ENCODE measurements at places on chromosomes 4 and X. TPM values are rescaled to one million over a fixed set of nuclear protein-coding genes. Genes with fewer than 3 reads are reported as not detected.

CNKSR2 gene
- 0.32 TPM for total RNA-seq

CCNA2 gene
- total RNA-seq, result 62.8 TPM

CLDN24 gene
- total RNA-seq, result not detected

SULT1E1 gene
- total RNA-seq, result 0.19 TPM

XKRX gene
- 2.7 TPM for total RNA-seq

CLDN22 gene
- total RNA-seq, result not detected

USP17L10 gene
- total RNA-seq, result not detected

RAB9B gene
- 0.54 TPM for total RNA-seq

IL1RAPL2 gene
- total RNA-seq, result not detected

DNA sequence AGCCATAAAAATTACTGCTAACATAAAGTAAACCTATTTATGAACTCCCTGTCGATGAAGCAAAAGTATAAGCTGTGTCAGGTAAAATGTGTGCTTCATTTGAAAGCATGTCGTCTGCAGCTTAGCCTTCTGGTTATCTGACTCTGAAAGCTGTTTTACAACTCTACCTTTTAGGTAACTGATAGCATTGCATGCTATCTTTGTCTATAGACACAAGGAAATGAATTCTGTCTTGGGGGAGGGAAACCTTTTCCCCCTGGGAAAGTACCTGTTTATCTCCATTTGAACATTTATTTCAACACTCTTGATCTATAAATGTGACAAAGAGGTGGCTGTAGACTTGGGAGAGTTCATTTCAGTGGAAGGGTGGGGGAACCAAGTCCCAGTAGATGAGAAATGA is 51.4 kb downstream of the RAB40A start:
- no peaks in the 10 kb centered on the region for H3K4me1 ChIP-seq
- H3K36me3 ChIP-seq, result no peaks in the 10 kb centered on the region
- DNase-seq, result no peak
- no peak overlapping the region for H3K27ac ChIP-seq
- H3K27me3 ChIP-seq, result no peaks in the 10 kb centered on the region

- no peaks in the 10 kb centered on the region for H3K36me3 ChIP-seq
- DNase-seq, result no peak
- no peak overlapping the region for H3K4me3 ChIP-seq
These were observed 183.2 kb upstream of the PUDP start for GRCh38 chrX:7330971-7331746.

DNA sequence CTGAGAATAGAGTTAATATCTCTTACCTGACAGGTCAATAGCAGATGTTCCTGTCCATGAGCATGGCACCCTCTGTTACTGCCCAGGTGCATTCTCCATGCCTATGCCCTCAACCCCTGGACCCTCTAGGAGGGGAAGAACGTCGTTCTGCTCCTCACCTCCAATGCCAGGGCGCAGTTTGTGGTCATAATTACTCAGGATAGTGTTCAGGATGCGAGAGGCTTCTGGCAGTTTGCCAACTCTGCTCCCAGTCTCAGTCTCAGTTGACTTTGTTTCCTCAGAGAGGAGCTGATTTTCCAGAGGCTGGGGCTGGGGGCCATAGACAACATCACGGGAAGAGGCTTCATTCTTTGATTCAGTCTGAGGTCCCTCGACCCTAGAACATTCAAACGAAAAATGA is 4.4 kb downstream of the GABRE start:
- no peak for DNase-seq
- H3K4me3 ChIP-seq, result no peak overlapping the region
- no peaks in the 10 kb centered on the region for H3K36me3 ChIP-seq

- H3K36me3 ChIP-seq, result no peaks in the 10 kb centered on the region
- H3K27ac ChIP-seq, result no peak overlapping the region
These were observed 146.3 kb upstream of the ATP6AP2 start for GRCh38 chrX:40434443-40434842.

DNA sequence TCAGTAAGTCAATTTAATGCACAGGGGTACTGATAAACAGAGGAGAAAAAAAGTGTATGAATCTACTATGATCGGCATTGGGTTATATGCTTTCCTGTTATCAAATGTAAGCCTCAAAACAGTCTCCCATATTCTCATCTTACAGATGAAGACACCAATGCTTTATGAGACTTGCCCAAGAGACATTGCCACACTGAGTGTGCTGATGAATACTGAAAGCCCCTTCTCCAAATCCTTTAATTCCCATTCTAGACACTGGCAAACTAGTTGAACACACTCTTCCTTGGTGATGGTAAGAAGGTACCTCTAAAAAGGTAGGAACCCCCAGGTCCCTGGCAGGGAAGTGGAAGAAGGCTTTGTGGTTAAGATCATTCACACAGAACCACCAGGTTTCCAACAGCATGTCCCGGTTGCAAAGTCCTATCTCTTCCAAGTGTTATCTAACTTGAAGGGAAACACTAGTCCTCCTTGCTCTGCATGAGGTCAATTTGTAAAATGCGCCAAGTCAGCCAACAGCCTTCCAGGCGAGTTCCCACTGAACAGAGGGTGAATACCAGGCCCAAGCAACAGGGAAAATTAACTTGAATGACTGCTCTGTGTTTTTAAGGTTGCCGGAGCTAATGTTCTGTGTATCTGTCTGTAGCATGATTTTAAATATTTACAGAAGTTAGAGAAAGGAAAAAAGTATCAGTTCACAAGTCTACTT is 5.1 kb downstream of the SETD7 start:
- H3K4me3 ChIP-seq, result no peak overlapping the region
- H3K4me1 ChIP-seq, result no peaks in the 10 kb centered on the region
- H3K27ac ChIP-seq, result no peak overlapping the region
- DNase-seq, result peak; percentile 23
- H3K27me3 ChIP-seq, result no peaks in the 10 kb centered on the region
- H3K36me3 ChIP-seq, result no peaks in the 10 kb centered on the region

DNA sequence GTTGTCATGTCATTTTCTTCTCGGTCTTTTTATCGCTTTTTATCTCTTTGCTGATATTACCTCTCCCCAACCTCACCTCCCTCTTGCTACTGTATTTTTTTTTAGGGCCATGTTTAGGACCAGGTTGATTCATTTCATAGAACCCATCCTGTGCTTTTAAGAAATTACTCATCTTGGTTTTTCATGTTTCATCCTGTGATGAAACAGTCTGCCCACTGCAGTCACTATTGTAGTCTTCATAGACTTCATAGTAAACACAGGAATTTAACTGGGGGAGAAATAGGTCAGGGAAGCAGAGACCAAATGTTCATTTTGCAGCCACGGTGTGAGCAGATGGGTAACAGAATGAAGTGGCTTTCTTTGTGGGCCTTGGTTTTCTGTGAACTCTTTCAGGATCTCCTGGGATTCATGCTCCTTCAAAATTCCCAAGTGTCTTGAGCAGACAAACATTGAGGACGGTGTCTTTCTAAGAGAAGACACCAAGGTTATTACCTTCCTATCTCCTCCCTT is 161.8 kb downstream of the NAA11 start:
- H3K27ac ChIP-seq, result no peak overlapping the region
- DNase-seq, result no peak
- no peak overlapping the region for H3K4me3 ChIP-seq
- no peaks in the 10 kb centered on the region for H3K4me1 ChIP-seq
- H3K36me3 ChIP-seq, result no peaks in the 10 kb centered on the region

- no peaks in the 10 kb centered on the region for H3K4me1 ChIP-seq
- H3K4me3 ChIP-seq, result peak overlapping the region; percentile 64
- H3K27ac ChIP-seq, result no peak overlapping the region
- H3K27me3 ChIP-seq, result no peaks in the 10 kb centered on the region
These were observed 1.0 kb downstream of the ACSL1 start for GRCh38 chr4:184824776-184825084.

- no peak for DNase-seq
- no peaks in the 10 kb centered on the region for H3K36me3 ChIP-seq
- H3K27me3 ChIP-seq, result no peaks in the 10 kb centered on the region
- H3K4me1 ChIP-seq, result no peaks in the 10 kb centered on the region
- H3K4me3 ChIP-seq, result no peak overlapping the region
These were observed 145.2 kb upstream of the MAB21L2 start for GRCh38 chr4:150436598-150437370.

GRCh38 chr4:4985844-4986243 is 33.4 kb downstream of the CYTL1 start:
- H3K4me3 ChIP-seq, result no peak overlapping the region
- H3K4me1 ChIP-seq, result no peaks in the 10 kb centered on the region
- no peaks in the 10 kb centered on the region for H3K27me3 ChIP-seq
- DNase-seq, result no peak

- no peak overlapping the region for H3K4me3 ChIP-seq
- no peaks in the 10 kb centered on the region for H3K4me1 ChIP-seq
- peak; percentile 72 for DNase-seq
- H3K36me3 ChIP-seq, result no peaks in the 10 kb centered on the region
- H3K27me3 ChIP-seq, result no peaks in the 10 kb centered on the region
- H3K27ac ChIP-seq, result peak overlapping the region; percentile 49
These were observed 12.3 kb upstream of the SYTL5 start for GRCh38 chrX:37993837-37994619.

GRCh38 chrX:119189595-119189994 is 46.5 kb upstream of the PGRMC1 start:
- H3K4me1 ChIP-seq, result no peaks in the 10 kb centered on the region
- no peak overlapping the region for H3K4me3 ChIP-seq
- no peaks in the 10 kb centered on the region for H3K27me3 ChIP-seq
- H3K27ac ChIP-seq, result no peak overlapping the region
- no peak for DNase-seq

DNA sequence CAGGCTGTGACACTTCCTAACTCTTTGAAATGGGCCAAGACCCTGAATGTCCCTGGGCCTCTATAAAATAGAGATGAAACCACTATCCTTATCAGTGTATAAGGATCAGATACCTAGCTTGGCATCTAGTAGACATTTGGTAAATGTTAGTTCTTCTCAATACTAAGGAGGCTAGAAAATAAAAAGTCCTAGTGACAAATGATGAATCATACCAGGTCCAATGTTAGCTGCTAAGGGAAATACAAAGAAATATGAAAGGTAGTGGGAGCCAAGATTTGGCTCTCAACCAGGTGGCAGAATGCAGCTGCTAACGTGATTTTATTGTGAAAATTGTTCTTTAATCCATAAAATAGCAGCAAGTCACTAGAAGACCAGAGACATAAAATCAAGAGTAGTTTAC is 19.8 kb upstream of the PPARGC1A start:
- H3K27ac ChIP-seq, result no peak overlapping the region
- H3K4me1 ChIP-seq, result no peaks in the 10 kb centered on the region
- no peak for DNase-seq
- H3K36me3 ChIP-seq, result no peaks in the 10 kb centered on the region

- DNase-seq, result no peak
- no peaks in the 10 kb centered on the region for H3K4me1 ChIP-seq
- H3K4me3 ChIP-seq, result no peak overlapping the region
- H3K36me3 ChIP-seq, result no peaks in the 10 kb centered on the region
These were observed 49.4 kb downstream of the ARHGEF6 start for GRCh38 chrX:136731207-136731782.

GRCh38 chr4:52052475-52052780 is 1.3 kb downstream of the SPATA18 start:
- no peaks in the 10 kb centered on the region for H3K36me3 ChIP-seq
- no peaks in the 10 kb centered on the region for H3K4me1 ChIP-seq
- H3K4me3 ChIP-seq, result no peak overlapping the region
- DNase-seq, result no peak
- no peak overlapping the region for H3K27ac ChIP-seq

DNA sequence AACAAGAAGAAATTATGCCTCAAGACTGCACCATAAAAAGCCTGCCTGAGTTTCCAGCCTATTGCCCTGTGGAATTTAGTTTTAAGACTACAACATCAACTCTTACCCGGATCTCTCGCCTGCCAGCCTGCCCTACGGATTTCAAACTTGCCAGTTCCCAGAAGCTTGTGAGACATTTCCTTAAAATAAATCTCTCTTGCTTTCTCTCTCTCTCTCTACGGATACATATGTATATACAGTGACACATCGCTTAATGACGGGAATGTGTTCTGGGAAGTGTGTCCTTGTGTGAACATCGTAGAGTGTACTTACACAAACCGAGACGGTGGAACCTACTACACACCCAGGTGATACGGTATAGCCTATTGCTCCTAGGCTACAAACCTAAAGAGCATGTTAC is 79.5 kb downstream of the CLNK start:
- H3K4me3 ChIP-seq, result no peak overlapping the region
- H3K27me3 ChIP-seq, result no peaks in the 10 kb centered on the region
- H3K36me3 ChIP-seq, result no peaks in the 10 kb centered on the region
- no peak overlapping the region for H3K27ac ChIP-seq

GRCh38 chr4:136793848-136794247 is 738.4 kb downstream of the PCDH18 start:
- no peak for DNase-seq
- H3K27me3 ChIP-seq, result no peaks in the 10 kb centered on the region
- H3K36me3 ChIP-seq, result no peaks in the 10 kb centered on the region
- no peaks in the 10 kb centered on the region for H3K4me1 ChIP-seq
- H3K27ac ChIP-seq, result no peak overlapping the region

DNA sequence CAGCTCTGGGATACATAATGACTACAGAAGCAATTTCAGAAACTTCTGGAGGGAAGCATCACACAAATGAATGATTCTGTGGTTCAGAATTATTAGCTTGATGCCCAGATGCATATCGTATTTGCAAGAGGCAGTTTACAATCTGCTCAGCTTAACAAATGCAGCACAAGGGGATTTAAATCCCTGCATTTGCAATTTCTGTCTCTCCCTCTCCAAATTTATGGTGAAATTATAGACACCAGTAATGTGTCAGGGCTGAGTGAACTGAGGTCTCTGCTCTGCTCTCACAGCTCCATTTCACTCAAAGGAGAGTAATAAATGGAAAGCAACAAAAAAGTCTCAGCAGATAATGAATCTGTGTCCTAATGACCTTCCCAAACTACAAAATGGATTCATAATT is 80.2 kb downstream of the TMEM156 start:
- no peak overlapping the region for H3K4me3 ChIP-seq
- no peaks in the 10 kb centered on the region for H3K27me3 ChIP-seq
- no peak for DNase-seq
- no peak overlapping the region for H3K27ac ChIP-seq
- H3K4me1 ChIP-seq, result no peaks in the 10 kb centered on the region

DNA sequence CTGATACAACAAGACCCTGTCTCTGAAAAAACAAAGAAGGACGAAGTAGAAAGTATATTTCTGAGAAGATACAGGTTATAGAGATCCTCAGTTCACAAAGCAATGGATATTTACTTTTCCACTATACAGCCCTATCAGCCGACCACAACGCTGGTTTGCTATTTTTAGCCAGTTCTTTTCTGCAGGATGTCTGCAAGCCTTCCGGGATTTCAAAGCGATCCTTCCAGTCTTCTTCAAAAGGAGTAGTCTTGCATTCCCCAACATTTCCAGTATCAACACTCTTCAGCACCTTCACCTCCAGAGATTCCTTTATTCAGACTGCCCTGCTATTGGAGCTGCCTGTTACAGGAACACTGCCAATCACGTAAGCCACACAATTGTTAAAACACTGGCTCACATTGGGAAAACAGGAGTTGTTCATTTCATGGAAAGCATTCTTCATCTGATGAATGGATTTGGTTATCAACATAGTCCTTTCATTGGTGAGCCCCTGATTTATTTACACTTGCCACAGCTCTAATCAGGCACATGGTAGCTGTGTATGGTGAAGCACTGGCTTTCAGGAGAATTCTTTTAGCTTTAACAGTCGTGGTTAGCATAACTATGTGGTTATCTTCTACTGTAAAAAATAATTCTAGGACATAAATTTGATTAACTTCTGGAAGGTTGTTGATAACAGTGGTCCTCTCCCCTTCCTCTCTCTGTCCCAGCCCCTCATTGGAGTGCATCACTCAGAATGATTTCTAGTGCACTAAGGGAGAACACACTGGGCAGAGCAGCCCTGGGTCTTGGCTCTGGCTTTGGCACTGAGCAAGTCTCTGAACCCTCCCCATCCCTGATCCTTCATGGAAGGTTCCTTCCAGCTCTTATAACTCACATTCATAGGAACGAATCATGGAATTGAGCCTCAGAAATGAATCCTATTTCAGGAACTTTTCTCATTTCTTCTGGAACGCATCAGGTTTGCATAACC is 109.9 kb upstream of the SORBS2 start:
- DNase-seq, result no peak
- H3K27me3 ChIP-seq, result no peaks in the 10 kb centered on the region
- no peak overlapping the region for H3K4me3 ChIP-seq
- H3K4me1 ChIP-seq, result no peaks in the 10 kb centered on the region
